ENCODE measurements at places on chromosomes 7 and 10. TPM values are rescaled to one million over a fixed set of nuclear protein-coding genes. Genes with fewer than 3 reads are reported as not detected.

- no peak for DNase-seq
Measured at GRCh38 chr7:8618441-8619070, 185.1 kb downstream of the NXPH1 start.

DNA sequence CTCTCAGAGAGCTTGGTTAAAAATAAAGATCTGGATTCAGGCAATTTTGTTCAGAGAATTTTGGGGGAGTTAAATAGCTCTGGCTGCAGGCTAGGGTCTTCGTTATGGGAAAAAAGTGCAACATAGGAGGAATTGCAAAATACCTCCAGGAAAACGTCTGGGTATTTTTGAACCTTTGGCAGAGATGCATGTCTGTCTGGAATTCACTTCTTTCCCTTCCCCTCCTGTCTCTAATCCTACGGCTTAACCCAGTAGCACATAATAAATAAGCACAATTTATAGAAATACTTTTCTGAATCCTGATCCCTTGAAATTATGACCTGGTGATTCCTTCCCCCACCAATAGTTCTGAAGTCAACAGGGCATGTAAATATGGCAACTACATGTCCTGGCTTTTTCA is 19.3 kb upstream of the NUP205 start:
- no peak for DNase-seq

- DNase-seq, result no peak
Measured at GRCh38 chr10:18797286-18797685, 138.1 kb downstream of the ARL5B start.

SFTPA1 gene
- polyA plus RNA-seq, result not detected

FAM20C gene
- polyA plus RNA-seq, result not detected

LRRTM3 gene
- not detected for polyA plus RNA-seq
